ENCODE measurements at places on chromosomes 7 and 10.

DNA sequence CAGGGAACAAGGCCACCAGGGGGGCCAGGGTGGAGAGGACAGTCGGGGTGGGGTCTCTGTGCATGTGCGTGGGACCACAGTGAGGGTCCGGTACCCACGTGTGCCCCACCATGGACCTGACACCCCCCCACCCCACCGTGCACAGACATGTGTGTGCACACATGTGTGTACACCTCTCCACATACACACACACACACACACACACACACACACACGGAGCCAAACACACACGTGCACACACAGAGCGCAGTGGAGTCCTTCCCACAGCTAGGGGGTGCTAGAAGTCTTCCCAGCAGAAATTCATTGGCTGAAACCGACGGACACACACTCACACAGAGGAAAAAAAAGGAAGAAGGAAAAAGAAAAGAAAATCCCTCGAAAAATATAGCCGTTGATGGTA is 42.8 kb upstream of the GNA12 start:
- DNase-seq, result peak; percentile 71

DNA sequence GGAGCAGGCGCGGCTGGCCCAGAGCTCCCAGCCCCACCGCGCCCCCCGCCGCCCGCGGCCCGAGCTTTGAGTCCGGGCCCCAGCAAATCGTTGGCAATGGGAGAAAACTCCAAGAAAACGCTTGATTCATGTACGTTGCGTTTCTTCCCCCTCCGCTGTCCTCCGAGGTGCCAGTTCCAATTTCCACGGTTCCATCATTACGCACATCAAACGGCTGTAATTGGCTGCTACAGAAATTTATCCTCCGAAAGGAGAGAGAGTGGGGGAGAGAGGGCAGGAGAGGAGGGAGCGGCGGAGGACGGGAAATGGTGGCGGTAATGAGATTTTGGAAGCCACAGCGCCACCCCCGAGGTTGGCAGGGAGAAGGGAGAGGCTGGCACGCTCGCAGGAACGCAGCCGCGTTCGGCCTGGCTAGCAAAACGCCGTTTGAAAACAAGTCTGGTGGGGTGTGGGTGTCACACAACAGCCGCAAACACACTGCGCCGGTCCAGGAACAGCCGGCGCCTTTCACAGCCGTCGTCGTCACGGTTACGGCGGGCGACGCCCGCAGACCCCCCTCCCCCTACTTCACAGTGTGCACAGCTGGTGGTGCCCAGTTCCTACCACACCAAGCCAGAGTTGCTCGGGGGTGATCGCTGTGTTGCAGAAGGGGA is 57.5 kb downstream of the UNCX start:
- DNase-seq, result no peak

DNA sequence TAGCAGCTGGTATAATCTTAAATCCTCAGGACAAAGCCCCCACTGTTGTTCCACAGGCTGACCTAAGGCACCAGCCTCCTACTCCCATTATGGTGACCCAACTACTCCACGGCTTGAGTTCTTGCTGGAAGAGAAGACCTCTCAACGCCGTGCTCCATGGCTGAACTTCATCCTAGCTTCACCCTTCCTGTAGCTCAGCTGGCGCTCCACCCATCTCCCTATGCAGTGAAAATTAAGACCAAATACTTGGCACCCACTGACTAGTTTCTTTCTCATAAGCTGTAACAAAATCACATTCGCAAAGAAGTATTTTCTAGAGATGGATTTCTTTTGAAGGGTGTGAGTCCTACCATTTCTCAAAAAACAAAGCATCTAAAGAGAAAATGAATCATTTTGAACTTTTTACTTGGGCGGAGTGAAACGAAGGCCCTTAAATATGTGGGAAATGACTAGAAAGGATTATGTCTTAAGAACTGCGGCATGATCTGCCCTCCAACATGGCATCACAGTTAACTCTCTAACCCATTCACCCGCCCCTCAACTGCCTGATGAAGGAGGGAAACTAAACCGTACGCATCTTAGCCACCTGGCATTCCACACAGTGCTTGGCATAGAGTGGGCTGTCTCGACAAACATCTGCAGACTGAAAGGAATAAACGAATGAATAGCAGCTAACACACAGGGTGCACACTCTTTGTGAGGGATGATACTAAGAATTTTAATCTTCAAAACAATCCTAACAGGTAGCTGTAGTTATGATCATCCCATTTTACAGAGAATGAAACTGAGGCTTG is 32.7 kb downstream of the GFRA1 start:
- DNase-seq, result no peak

- DNase-seq, result no peak
Measured at GRCh38 chr10:132264966-132265889, 42.5 kb downstream of the STK32C start.

GRCh38 chr7:11332865-11333228 is 359.2 kb downstream of the PHF14 start:
- DNase-seq, result no peak

Measured in germinal center (tissue), 1 donor.